IMR-90 (cell line): ENCODE measurements at places on chromosomes 12 and 14. TPM values are rescaled to one million over a fixed set of nuclear protein-coding genes. Genes with fewer than 3 reads are reported as not detected.

The TMPRSS12 gene
- not detected in 2 replicates for total RNA-seq

- no peak overlapping the region for H3K4me3 ChIP-seq
- no peaks in the 10 kb centered on the region for H3K27me3 ChIP-seq
- no peak overlapping the region for H3K27ac ChIP-seq
- H3K36me3 ChIP-seq = no peaks in the 10 kb centered on the region
Measured at GRCh38 chr14:59939828-59940227, 19.9 kb downstream of the LRRC9 start.

- peak; percentile 55 for DNase-seq
- H3K4me1 ChIP-seq = peaks cover 2% of the 10 kb centered on the region; the same call in 1 of the 2 replicates
- H3K27ac ChIP-seq = no peak overlapping the region
Measured at GRCh38 chr14:73526036-73526984, 10.6 kb upstream of the ACOT1 start.

The PTPN11 gene
- total RNA-seq = 135 and 199 TPM in 2 replicates

- peaks cover 2% of the 10 kb centered on the region; the same call in 1 of the 2 replicates for H3K4me1 ChIP-seq
- H3K27ac ChIP-seq = no peak overlapping the region
- no peak overlapping the region for H3K4me3 ChIP-seq
- H3K27me3 ChIP-seq = no peaks in the 10 kb centered on the region; the same call in 1 of the 2 replicates
- DNase-seq = no peak
Measured at GRCh38 chr12:9718968-9719367, 13.9 kb downstream of the CLECL1 start.

The PRIMA1 gene
- total RNA-seq = not detected in 2 replicates

DNA sequence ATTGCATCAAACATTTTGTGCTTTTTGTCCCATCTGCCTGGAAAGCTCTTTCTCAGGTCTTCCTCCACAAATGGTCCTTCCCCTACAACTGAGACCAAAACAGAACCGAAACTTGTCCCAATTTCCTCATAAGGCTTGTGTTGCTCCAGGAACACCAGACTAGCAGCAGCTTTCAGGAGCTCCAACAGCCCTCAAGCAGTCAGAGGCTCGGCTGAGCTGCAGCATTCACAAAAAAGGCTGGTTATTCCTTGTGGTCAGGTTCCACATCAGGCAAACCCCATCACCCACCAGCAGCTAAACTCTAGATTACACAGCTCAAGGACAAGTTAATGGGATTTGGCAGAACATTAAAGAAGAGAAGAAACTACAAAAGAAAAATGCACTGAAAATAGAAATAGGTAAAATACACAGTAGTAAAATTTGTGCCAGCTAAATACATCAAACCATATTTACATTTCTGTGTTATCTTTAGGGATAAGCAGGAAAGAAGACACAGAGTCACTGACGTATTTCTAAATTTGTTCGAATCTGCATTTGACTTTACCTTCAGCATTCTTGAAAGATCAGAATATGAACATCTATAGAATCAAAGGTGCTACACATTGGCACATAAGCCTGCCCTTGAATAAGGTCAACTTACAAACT is 141.2 kb downstream of the STXBP6 start:
- peaks cover 6% of the 10 kb centered on the region for H3K4me1 ChIP-seq
- no peak overlapping the region for H3K27ac ChIP-seq
- no peak overlapping the region for H3K4me3 ChIP-seq
- no peaks in the 10 kb centered on the region for H3K27me3 ChIP-seq
- H3K36me3 ChIP-seq = no peaks in the 10 kb centered on the region

- no peak overlapping the region for H3K27ac ChIP-seq
- H3K27me3 ChIP-seq = no peaks in the 10 kb centered on the region
- H3K4me3 ChIP-seq = no peak overlapping the region
- no peaks in the 10 kb centered on the region for H3K4me1 ChIP-seq
Measured at GRCh38 chr12:61009192-61009591, 1251.0 kb upstream of the USP15 start.

- no peak overlapping the region for H3K27ac ChIP-seq
- no peaks in the 10 kb centered on the region for H3K27me3 ChIP-seq
- H3K4me1 ChIP-seq = no peaks in the 10 kb centered on the region
- DNase-seq = no peak
- H3K4me3 ChIP-seq = no peak overlapping the region
Measured at GRCh38 chr12:25397001-25397400, 146.3 kb upstream of the KRAS start.

DNA sequence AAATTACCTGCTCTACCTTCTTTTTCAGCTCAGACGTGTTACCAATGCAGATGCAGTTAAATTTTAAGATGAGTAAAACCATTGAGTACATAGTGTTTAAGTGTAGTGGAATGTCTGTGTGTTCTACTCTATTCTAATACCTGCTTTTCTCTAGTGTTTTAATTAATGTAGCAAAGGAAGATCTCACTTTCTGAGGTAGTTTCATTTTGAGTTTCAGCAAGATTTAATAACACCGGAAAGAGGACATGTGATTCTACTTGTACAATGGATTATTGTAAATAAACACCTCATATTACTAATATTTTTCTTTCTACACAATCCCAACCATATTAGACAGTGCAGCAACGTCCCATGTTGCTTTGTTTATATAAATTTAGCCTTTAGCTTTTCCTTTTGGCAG is 315.4 kb downstream of the RAD51B start:
- H3K27me3 ChIP-seq = no peaks in the 10 kb centered on the region
- DNase-seq = no peak
- H3K4me1 ChIP-seq = peaks cover 7% of the 10 kb centered on the region
- H3K36me3 ChIP-seq = no peaks in the 10 kb centered on the region
- no peak overlapping the region for H3K27ac ChIP-seq

- no peak overlapping the region for H3K4me3 ChIP-seq
- no peaks in the 10 kb centered on the region for H3K27me3 ChIP-seq
- H3K4me1 ChIP-seq = no peaks in the 10 kb centered on the region
- H3K27ac ChIP-seq = no peak overlapping the region
Measured at GRCh38 chr12:66156654-66157053, 13.1 kb downstream of the TMBIM4 start.

- no peak overlapping the region for H3K4me3 ChIP-seq
- peaks cover 50% of the 10 kb centered on the region for H3K27me3 ChIP-seq
- no peak overlapping the region for H3K27ac ChIP-seq
Measured at GRCh38 chr14:74459289-74459946, 33.4 kb upstream of the SYNDIG1L start.

GRCh38 chr12:92543840-92544239 is 158.9 kb upstream of the PLEKHG7 start:
- no peaks in the 10 kb centered on the region for H3K27me3 ChIP-seq
- DNase-seq = peak; percentile 19
- H3K4me1 ChIP-seq = peaks cover 11% of the 10 kb centered on the region
- H3K27ac ChIP-seq = no peak overlapping the region
- H3K36me3 ChIP-seq = no peaks in the 10 kb centered on the region
- H3K4me3 ChIP-seq = no peak overlapping the region

- no peak for DNase-seq
- no peak overlapping the region for H3K27ac ChIP-seq
- H3K27me3 ChIP-seq = no peaks in the 10 kb centered on the region
- no peaks in the 10 kb centered on the region for H3K36me3 ChIP-seq
- no peaks in the 10 kb centered on the region for H3K4me1 ChIP-seq
Measured at GRCh38 chr12:129193263-129193871, 340.1 kb downstream of the GLT1D1 start.

DNA sequence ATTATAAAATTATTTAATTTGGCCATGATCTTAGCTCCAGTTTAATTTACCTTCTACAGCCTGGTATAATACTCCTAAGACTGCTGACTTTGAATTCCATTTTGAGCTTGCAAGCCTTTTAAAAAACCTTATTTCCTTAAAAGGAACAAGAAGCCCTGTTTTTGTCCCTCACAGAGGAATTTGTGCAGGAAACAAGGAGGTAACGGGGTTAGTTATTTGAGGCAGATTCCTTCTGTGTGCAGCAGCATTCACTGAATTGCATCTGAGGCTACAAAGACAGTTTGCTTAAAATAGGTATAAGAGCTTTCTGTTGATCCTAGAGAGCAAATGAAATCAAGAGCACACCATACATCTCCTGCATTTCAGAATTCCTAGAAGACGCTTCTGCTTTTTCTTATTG is 403.3 kb upstream of the PRICKLE1 start:
- no peak overlapping the region for H3K4me3 ChIP-seq
- H3K27me3 ChIP-seq = peaks cover 3% of the 10 kb centered on the region; the same call in 1 of the 2 replicates
- H3K36me3 ChIP-seq = no peaks in the 10 kb centered on the region

GRCh38 chr14:68363843-68364767 is 428.8 kb downstream of the ZFP36L1 start:
- no peaks in the 10 kb centered on the region for H3K36me3 ChIP-seq
- peak; percentile 62 for DNase-seq
- H3K4me1 ChIP-seq = peaks cover 16% of the 10 kb centered on the region
- H3K27me3 ChIP-seq = no peaks in the 10 kb centered on the region

The STXBP6 gene
- 14.3 and 15.6 TPM in 2 replicates for total RNA-seq

The KRT2 gene
- total RNA-seq = not detected in 2 replicates

The LMNTD1 gene
- 4.3 and 4.7 TPM in 2 replicates for total RNA-seq

GRCh38 chr12:2359725-2360629 is 307.2 kb downstream of the CACNA1C start:
- H3K36me3 ChIP-seq = no peaks in the 10 kb centered on the region
- no peak overlapping the region for H3K27ac ChIP-seq
- peaks cover 6% of the 10 kb centered on the region; the same call in 1 of the 2 replicates for H3K4me1 ChIP-seq
- DNase-seq = no peak
- H3K27me3 ChIP-seq = no peaks in the 10 kb centered on the region

- H3K36me3 ChIP-seq = no peaks in the 10 kb centered on the region
- H3K27me3 ChIP-seq = no peaks in the 10 kb centered on the region
- peak overlapping the region; percentile 64 for H3K27ac ChIP-seq
- peaks cover 44% of the 10 kb centered on the region for H3K4me1 ChIP-seq
- no peak overlapping the region for H3K4me3 ChIP-seq
Measured at GRCh38 chr12:2284857-2285256, 232.1 kb downstream of the CACNA1C start.

The SOX5 gene
- 11.9 and 13.1 TPM in 2 replicates for total RNA-seq

DNA sequence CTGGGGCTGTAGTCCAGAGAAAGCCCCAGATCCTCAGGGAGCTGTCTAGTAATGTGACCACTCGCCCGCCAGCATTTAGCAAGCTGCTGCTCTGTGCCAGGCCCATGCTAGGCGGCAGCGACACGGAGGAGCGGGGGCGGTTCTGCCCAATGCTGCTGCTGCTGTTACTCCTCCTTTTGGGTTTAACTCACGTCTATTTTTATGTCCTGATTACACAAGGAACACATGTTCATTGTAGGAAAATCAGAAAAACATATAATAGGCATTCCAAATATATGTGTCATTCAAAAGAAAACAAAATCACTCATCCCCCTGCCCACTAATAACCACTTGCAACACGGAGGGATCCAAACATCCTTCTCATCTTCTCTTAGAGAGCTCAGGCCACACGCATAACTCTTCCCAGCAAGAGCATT is 30.4 kb downstream of the CCDC92 start:
- peaks cover 47% of the 10 kb centered on the region for H3K36me3 ChIP-seq
- no peaks in the 10 kb centered on the region for H3K27me3 ChIP-seq
- no peak overlapping the region for H3K27ac ChIP-seq
- peaks cover 16% of the 10 kb centered on the region for H3K4me1 ChIP-seq

GRCh38 chr14:68464711-68465110 is 328.2 kb downstream of the ZFP36L1 start:
- H3K4me1 ChIP-seq = peaks cover 8% of the 10 kb centered on the region
- DNase-seq = peak; percentile 64
- H3K27ac ChIP-seq = no peak overlapping the region

- no peak overlapping the region for H3K4me3 ChIP-seq
- peak; percentile 10 for DNase-seq
- H3K4me1 ChIP-seq = no peaks in the 10 kb centered on the region
- no peaks in the 10 kb centered on the region; the same call in 1 of the 2 replicates for H3K27me3 ChIP-seq
Measured at GRCh38 chr14:54877015-54877702, 25.5 kb downstream of the GCH1 start.

The ARHGAP9 gene
- total RNA-seq = 0.18 and 0.28 TPM in 2 replicates

The TMCC3 gene
- total RNA-seq = 0.28 and 0.36 TPM in 2 replicates

GRCh38 chr14:33369972-33370371 is 431.3 kb downstream of the NPAS3 start:
- H3K27me3 ChIP-seq = no peaks in the 10 kb centered on the region
- no peak for DNase-seq
- H3K4me3 ChIP-seq = no peak overlapping the region
- no peaks in the 10 kb centered on the region for H3K36me3 ChIP-seq
- H3K27ac ChIP-seq = no peak overlapping the region
- no peaks in the 10 kb centered on the region for H3K4me1 ChIP-seq

GRCh38 chr12:12964255-12964654 is 12.3 kb upstream of the GPRC5D start:
- no peak for DNase-seq
- H3K4me1 ChIP-seq = peaks cover 5% of the 10 kb centered on the region; the same call in 1 of the 2 replicates
- no peak overlapping the region for H3K4me3 ChIP-seq
- no peaks in the 10 kb centered on the region; the same call in 1 of the 2 replicates for H3K36me3 ChIP-seq
- no peak overlapping the region for H3K27ac ChIP-seq

GRCh38 chr12:88577537-88577936 is 2.7 kb downstream of the KITLG start:
- no peak for DNase-seq
- peaks cover 2% of the 10 kb centered on the region; the same call in 1 of the 2 replicates for H3K36me3 ChIP-seq
- H3K27ac ChIP-seq = no peak overlapping the region
- H3K4me1 ChIP-seq = peaks cover 13% of the 10 kb centered on the region
- H3K4me3 ChIP-seq = no peak overlapping the region

The CMTM5 gene
- total RNA-seq = not detected in 2 replicates

DNA sequence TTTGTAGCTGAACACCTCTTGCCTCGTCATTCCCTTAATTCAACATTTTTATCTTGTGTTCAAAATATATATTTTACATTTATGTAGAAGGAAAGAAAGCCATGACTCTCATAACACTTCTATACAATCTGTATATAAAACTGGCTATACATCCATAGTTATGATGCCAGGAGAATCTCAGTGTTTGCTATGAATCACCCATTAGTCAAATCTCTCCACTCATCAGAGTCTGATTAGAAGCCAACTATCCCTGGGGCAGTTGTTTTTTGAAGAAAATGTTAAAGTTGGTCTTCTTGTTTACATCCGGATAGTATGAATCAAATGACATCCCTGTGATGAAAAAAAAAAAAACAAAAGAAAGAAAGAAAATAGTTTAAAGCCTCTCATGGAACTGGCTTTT is 503.9 kb downstream of the NELL2 start:
- no peaks in the 10 kb centered on the region for H3K27me3 ChIP-seq
- H3K4me3 ChIP-seq = no peak overlapping the region
- H3K4me1 ChIP-seq = no peaks in the 10 kb centered on the region
- no peaks in the 10 kb centered on the region for H3K36me3 ChIP-seq
- no peak overlapping the region for H3K27ac ChIP-seq

- no peak overlapping the region for H3K27ac ChIP-seq
- H3K27me3 ChIP-seq = peaks cover 62% of the 10 kb centered on the region
- no peaks in the 10 kb centered on the region for H3K4me1 ChIP-seq
- no peaks in the 10 kb centered on the region for H3K36me3 ChIP-seq
- no peak for DNase-seq
Measured at GRCh38 chr12:54161481-54162437, 27.0 kb downstream of the SMUG1 start.

The RHEBL1 gene
- total RNA-seq = 0.56 and 0.72 TPM in 2 replicates
